Activated T-cell treated with anti-CD3 and anti-CD28 coated beads, Interleukin-2, amount 50 U/mL, for 48 hours (primary cell): ENCODE measurements at places on chromosomes 1 and 21.

- no peak for DNase-seq
These were observed 186.9 kb upstream of the VAMP3 start for GRCh38 chr1:7584157-7584556.

DNA sequence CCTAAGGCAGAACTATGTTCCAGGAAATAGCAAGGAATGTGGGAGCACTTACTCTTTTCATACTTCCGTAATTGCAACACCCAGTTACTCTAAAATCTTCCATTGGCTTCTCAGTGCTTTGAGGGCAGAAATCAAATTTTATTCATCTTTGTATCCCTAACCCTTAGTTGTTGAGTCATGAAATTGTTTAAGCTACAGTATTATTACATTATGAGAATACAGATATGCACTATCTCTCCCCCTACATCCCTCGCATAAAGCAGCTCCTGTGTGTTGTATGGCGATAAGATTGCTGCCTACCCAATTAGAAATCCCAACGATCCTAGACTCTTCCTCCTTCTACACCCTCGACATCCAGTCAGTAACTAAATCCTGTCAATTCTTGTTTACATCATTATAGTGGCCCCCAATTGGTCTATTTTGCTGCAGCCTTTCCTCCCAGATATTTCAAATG lies 2.6 kb downstream of the AIDA start:
- DNase-seq: no peak

- no peak for DNase-seq
These were observed 34.9 kb upstream of the SCYL3 start for GRCh38 chr1:169928438-169929209.

DNA sequence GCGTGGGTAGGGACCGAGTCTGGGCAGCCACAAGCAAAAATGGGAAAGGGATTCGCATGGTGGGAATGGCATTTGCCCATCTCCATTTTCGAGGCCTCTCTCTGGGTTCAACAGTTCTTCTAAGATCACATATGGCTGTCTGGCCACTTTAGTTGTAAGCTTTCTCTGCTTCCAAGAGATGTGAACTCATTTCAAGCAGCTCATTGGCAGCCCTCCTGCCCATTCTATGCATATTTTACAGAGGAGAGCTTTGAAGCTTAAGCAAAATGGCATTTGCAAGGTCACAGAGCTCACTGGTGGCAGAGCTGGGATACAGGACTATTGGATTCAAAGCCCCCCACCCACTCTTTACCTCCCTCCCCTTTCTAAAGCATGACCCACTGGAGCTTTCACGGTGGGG lies 93.7 kb downstream of the HHIPL2 start:
- no peak for DNase-seq

GRCh38 chr1:174204697-174205308 lies 45.5 kb downstream of the RABGAP1L start:
- DNase-seq: peak; percentile 29
